ENCODE measurements at places on chromosomes 1 and 21.

- DNase-seq, result no peak
Measured at GRCh38 chr1:161092621-161093028, 3.3 kb upstream of the NECTIN4 start.

DNA sequence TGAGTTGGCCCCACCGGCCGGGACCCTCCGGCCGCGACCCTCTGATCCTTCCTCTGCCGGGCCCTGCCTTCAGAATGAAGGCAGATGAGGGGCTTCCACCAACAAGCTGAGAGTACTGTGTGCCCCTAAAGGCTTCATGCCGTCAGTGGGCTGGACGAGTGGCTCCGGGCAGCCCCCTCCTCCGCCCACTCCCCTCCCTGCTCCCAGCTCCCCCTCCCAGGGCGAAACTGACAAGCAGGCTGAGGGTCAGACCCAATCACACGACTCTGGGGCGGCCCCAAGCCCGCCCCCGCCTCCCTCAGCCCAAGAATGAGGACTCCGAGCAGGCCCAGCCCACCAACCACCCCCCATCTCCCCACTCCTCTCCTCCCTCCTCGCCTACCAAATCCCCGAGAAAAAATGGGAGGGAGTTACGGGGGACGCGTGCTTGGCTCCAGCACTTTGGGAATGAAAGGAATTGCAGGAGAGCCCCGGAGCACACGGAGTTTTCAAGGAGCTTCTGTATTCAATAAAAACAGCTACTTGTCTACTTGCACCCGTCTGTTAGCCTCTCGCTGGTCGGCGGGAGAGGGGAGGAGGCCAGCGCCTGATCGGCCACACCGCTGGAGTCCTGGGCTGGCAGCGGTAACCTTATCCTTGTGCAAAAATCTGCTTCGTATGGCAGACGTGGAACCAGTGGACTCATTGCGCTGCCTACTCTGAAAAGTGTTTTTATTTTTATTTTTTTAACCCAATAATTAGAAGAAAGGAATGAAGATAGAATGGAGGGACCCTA, at the start of gene COL11A1:
COL11A1 (minus strand) TSS at position 147 of the 775 bp plus-strand sequence. CDS start 344 bp downstream, outside the sequence.
- no peak for DNase-seq

DNA sequence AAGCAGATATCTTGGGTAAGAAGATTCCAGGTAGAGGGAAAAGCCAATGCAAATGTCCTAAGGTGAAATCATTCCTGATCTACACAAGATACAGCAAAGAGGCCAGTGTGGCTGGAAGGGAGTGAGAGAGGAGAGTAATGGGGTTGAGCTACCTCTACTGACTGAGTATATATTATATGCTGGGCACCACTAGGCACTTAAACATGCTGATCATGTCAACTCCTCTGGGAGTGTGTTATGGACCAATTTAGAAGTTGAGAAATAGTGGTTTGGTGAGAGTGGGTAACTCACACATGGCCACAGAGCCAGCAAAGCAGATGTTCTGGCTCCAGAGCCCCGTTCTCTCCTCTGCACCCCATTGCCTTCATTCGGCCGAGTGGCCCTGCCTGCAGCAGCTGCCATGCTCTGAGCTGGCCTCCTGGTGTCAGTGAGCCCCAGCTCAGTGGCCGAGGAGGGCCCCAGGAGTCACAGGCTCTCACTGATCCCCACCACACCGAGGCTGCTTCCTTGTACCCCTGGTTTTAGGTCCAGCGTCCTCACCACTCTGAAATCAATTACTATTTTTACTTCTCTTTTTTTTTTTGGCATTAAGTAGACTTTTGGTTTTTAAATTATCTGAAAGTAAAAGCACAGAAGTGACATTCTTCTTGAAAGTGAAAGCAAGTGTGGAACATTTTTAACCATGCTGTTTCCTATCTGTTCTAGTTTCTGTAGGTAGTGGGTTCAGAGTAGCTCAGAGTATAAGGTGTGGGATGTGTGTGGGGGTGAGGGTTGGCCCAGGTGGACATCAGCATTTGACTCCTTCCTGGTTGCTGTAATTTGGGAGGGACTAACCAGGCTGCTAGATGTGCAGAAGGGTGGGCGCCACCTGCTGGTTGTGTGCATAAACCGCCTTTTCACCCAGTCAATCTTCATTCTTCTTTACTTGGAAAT, 45.8 kb upstream of the CRNN start:
- peak; percentile 80 for DNase-seq

- DNase-seq, result no peak
Measured at GRCh38 chr1:225881081-225881958, 860 bp downstream of the TMEM63A start.

DNA sequence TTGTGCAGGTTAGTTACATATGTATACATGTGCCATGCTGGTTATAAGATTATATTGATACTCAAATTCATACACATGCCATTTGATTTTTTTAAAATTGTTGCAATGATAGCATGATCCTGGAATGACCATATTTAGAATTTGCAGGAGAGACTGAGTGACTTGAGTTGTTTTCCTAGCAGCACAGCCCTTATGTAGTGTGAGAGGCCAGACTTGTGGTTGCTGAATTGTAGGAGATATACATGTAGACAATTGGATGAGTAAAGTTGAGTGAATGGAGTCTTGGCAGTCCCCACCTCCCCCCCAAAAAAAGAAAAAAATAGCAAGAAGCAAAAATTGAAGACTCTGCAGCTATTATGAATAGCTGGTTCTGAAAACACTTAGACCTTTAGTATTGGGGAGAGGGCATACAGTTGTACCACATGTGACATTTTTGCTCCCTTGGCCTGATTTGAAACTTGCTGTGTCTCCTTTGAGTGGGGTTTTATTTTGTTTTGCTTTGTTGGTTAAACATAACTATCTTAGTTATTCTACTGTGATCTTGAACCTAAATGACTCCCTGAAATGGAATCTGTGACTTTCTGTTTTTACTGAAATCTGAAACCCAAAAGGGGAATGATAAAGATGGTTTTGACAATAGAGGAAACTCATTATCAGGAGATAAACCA, 280.3 kb downstream of the HMCN1 start:
- DNase-seq, result no peak

GRCh38 chr1:47950471-47950870, 46.7 kb downstream of the TRABD2B start:
- no peak for DNase-seq

GRCh38 chr1:193929374-193930033, 743.1 kb upstream of the B3GALT2 start:
- no peak for DNase-seq

GRCh38 chr1:65082346-65083040, 65.5 kb upstream of the AK4 start:
- no peak for DNase-seq

Measured in common myeloid progenitor, CD34-positive (primary cell).